ENCODE measurements at places on chromosomes 11 and 22.

DNA sequence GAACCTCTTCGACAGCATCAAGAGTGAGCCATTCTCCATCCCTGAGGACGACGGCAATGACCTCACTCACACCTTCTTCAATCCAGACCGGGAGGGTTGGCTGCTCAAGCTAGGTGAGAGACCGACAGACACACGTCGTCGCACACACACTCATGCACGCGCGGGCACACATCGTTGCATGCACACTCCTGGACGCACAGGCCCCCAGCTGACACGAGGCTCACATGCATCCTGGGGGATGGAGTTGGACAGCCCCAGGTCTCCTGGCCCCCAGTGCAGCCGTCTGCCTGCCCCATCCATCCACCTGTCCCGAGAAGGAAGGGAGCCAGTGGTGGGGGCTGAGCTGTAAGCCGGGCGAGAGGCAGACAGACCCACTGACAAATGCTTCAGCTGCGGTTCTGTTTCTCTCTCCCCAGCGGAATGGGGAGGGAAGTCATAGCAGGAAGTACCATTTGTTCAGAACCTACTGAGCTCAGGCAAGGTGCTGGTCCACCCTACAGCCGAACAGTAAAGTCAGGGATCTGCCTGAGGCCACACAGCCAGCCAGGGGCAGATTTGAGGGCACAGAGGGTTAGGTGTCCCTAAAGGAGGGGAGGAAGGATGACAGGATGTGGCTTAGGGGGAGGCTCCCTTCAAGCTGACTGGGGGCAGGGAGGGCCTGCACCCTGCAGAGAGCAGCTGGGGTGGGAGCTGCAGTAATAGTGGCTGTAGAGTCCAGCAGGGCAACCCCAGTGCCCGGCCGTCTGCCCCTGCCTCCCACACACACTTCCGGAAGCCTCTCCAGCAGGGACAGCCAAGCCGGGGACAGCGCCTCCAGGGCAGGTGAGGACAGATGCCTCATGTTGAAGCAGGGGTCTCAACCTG lies 27.1 kb downstream of the CYTH4 start:
- no peak for DNase-seq

DNA sequence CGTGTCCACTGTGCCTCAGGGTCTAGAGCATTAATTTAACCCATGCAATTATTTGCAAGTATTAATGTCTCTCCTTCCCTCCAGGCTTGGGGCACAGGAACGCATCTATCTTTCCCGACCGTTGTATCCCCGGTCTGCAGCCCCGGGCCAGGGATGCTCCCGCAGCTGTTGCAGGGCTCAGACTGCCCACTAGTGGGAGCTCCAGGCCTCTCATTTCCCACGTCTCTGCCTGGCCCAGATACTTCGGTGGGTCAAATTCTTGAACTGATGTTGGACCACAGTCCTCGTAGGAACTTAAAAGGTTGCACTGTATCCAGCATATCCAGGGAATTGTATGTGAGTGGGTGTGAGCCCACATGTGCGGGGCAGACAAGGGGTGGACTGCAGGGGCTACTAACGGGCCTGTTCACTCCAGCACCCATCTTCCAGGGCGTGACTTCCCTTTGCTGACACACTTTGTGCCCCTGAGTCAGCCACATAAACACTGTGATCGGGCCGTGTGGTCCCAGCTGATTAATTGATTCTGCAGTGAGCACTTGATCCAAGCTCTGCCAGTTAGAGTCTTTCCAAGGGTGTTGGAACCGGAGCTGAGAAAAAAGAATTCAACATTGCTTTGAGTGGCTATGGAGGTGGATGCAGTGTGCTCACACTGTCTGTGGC lies 451.3 kb downstream of the TBC1D22A start:
- peak; percentile 56 for DNase-seq

DNA sequence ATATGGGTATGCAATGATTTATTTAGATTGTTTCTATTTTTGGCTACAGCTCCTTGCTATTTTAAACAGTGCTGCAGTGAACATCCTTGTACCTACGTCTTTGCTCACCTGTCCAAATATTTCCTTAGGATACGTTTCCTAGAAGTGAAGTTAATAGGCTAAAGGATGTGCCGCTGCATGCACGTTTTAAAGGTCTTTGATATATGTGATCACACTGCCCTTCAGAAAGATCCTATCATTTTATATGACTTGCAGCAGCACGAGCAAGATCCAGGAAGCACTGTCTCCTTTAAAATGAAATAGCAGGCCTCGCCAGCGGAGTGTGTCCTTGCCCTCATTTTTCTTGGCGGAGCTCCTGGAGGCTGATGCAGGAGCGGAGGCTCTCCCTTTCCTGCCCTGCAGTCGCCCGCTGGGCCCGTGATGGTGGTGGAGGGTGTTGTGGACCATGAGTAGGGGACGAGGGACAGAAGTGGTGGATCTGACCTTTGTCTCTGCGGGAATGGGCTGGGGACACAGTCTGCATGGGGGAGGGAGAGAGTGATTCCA lies 19.4 kb downstream of the RPS6KA4 start:
- DNase-seq, result no peak

GRCh38 chr11:66124564-66124963 lies 54.5 kb downstream of the PACS1 start:
- DNase-seq, result no peak

GRCh38 chr11:121066623-121067022 lies 34.4 kb upstream of the TECTA start:
- DNase-seq, result no peak

GRCh38 chr22:30079952-30080533 lies at the start of gene HORMAD2:
HORMAD2 (plus strand) TSS chr22:30080464; CDS start chr22:30093953, 13,489 bp downstream.
- DNase-seq, result no peak

GRCh38 chr11:117822074-117823033 lies 2.2 kb downstream of the FXYD2 start:
- DNase-seq, result no peak

DNA sequence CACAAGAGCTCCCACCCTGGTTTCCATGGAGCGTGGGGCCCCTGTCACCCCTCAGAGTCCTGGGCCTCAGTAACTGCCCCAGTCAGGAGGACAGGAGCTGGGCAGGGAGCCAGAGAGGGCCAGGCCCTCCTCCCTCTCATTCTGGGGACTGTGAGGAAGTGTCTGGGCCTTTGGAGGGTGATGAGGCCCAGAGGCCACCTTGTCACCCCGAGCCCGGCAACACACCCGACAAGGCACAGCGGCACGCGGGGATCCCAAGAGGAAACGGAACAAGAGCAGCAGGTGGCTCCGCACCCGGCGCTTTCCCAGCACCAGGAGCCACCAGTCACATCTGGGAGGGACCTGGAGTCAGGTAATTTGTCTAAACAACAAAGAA lies 72.1 kb downstream of the CELSR1 start:
- DNase-seq, result no peak

GRCh38 chr11:66704659-66705360 lies 24.2 kb downstream of the SPTBN2 start:
- no peak for DNase-seq

DNA sequence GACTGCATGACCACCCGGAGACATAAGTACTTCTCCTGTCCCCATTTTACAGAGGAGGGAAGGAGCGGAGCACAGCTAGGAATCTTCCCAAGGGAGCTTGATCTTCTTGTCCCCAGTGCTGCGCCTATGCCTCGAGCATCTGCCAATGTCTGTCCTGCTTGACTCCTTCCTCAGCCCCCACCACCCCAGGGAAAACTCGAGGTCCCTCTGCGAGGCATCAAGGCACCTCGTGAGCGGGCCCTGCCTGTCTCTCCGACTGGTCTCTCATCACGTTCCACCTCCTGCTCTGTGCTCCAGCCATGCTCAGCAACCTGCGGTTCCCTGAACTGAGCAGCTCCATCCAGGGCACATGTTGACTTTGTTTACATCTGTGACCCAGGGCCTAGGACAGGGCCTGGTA lies 2.5 kb downstream of the NCF4 start:
- no peak for DNase-seq

- DNase-seq, result no peak
These were observed 52.3 kb upstream of the SOX6 start for GRCh38 chr11:16408619-16409018.

DNA sequence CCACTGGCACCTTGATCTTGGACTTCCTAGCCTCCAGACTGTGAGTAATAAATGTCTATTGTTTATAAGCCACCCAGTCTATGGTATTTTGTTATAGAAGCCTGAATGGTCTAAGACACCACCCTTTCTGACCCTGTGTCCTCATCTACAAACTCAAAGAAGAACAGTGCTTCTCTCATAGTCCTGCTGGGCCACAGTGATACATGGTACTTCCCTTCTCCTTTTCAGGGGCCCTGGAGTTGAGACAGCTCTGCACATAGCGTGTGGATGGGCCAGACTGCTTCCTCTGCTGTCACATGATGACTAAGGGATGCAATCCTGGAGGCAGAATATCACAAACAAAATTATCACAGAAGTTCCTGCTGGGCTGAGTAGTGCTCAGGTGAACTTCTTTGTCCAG lies 5.0 kb downstream of the KCNJ11 start:
- no peak for DNase-seq

- DNase-seq, result no peak
These were observed 311.8 kb downstream of the SBF2 start for GRCh38 chr11:9982127-9982795.

DNA sequence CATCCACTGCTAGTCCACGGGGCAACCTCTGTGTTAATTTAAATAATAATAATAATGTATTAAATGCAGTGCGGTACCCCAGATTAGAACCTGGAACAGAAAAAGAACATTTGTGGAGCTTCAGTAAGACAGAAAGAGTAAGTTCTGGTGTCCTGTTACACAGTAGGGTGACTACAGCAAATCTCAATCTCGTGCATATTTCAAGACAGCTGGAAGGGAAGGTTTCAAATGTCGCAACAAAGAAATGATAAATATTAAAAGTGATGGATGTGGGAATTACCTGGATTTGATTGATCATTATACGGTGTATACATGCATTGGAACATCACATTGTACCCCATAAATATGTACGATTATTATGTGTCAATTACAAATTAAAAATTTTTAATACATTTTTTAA lies 1.7 kb upstream of the RAC2 start:
- no peak for DNase-seq

- DNase-seq, result no peak
These were observed 71.8 kb upstream of the TEAD1 start for GRCh38 chr11:12602421-12602820.

DNA sequence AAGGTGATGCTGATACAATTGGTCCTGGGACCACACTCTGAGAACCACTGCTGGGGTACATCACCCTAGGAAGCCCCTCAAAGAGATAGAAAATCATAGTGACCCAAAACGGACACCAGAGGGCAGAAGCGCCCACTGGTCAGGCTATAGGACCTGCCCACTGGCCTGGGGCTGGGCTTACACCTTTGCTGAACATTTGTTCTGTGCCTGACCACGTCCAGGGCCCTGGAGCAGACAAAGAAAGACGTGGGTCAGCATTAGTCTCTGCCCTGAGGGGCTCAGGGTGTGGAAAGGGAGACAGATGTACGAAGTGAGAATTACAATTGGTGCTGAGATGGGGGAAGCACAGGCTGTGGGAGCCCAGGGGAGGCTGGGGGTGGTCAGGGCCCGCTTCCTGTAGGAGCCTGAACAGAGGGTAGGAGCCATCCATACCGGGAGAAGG lies 14.4 kb upstream of the SERPINH1 start:
- peak; percentile 81 for DNase-seq

GRCh38 chr11:32184041-32184722 lies 93.3 kb downstream of the RCN1 start:
- DNase-seq, result no peak

GRCh38 chr11:130555251-130555841 lies 106.9 kb downstream of the ADAMTS15 start:
- no peak for DNase-seq

- DNase-seq, result no peak
These were observed 15.4 kb upstream of the MTNR1B start for GRCh38 chr11:92954003-92954402.

- DNase-seq, result no peak
These were observed 25.3 kb upstream of the SLC25A1 start for GRCh38 chr22:19203834-19204233.

DNA sequence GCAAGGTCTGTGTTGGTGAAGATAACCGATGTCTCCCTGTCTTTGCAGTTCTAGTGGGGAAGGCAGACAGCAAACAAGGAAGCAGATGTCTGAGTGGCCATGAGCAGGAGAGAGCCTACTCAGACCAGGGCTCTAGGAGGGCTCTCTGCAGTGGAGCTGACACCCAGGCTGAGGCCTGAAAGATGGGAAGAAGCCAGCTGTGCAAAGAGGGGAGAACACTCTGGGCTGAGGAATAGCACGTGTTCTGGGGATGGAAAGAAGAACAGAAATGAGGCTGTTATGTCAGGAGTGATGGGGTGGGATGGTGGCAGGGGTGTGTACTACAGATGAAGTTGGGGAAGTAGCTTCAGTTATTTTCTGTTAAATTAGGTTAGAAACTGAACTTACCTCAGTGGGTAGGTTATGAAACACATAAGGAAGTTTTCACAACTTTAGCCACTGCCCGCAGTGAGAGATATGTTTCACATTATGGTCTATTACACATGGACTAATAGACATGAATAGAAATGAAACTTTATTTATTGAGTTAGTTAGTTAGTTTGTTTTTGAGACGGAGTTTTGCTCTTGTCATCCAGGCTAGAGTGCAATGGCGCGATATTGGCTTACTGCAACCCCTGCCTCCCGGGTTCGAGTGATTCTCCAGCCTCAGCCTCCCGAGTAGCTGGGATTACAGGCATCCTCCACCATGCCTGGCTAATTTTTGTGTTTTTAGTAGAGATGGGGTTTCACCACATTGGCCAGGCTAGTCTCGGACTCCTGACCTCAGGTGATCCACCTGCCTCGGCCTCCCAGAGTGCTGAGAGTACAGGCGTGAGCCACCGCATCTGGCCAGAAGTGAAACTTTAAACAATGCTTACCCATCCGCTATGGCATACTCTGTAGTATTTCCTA lies 7.8 kb downstream of the DCPS start:
- no peak for DNase-seq

GRCh38 chr11:7665473-7666291 lies 7.6 kb downstream of the CYB5R2 start:
- DNase-seq, result peak; percentile 82

DNA sequence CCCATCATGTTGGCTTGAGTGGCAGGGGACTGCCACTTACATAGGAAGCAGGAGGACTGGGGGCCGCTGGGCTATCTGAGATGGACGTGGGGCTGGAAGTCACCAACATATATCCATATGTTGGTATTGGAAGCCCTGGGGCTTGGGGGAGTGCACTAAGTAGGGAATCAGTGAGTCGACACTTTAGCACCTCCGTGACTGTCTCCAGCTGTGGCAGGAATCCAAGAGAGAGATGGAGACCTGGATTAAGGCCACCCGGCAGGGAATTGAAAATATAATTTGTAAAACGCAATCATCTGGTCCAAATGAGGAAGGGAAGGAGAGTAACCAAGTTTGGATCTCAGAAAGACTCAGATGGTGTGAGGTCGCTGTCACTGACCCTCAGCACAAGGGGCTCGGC lies 68.4 kb downstream of the ELFN2 start:
- no peak for DNase-seq

GRCh38 chr22:28521451-28521850 lies 158.2 kb downstream of the TTC28 start:
- DNase-seq, result no peak
